ENCODE measurements at places on chromosomes 2 and 18.
A peak's percentile ranks its signal among the peaks of the same experiment; 100 is the strongest.

- no peak for DNase-seq
These were observed 182.5 kb upstream of the HDAC4 start for GRCh38 chr2:239583171-239583878.

GRCh38 chr2:119857742-119858141 is 98.0 kb downstream of the PTPN4 start:
- DNase-seq, result no peak

DNA sequence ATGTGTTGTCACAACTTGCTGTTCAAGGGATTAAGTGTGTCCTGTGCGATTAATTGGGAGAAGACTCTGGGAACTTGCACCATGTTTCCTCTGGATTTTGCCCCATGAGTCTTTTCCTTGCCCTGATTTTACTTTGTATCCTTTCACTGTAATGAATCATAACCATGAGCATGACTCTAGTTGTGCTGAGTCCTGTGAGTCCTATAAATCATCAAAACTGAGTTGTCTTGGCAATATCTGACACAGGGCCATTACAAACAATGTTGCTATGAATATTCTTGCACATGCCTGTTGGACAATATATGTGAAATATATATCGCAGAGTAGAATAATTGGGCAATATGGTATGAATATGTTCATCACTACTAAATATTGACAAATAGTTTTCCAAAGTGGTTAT is 56.5 kb upstream of the COL5A2 start:
- DNase-seq, result no peak

DNA sequence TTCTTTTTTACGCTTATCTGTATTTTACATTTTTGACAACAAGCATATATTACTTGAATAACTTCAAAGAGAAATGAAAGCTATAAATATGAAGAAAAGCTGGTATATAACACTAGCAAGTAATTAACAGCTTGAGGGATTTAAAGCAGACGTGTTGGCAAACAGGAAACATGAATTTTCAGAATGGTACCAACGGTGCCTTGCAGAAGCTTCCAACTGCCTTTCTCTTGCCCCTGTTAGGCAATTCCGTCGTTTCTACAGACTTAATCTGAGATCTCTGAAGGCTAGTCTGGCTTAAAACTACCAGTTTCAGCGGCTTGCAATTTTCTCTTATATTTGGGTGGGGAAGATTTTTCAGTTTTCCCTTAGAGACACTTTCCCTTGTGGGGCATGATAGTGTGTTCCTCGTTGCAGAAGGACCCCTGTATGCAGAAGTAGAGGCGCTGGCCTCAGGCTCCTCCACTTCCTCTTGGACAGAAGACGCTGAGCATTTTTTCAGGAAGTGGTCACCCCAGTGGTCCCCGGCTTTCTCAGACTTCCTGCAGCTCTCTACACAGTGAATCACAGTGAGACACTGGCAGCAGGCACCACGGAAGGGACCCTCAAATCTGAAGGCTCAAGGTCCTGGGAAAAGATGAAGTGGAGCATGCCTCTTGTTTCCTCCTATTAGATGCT is 56.2 kb upstream of the SLC16A14 start:
- no peak for DNase-seq

DNA sequence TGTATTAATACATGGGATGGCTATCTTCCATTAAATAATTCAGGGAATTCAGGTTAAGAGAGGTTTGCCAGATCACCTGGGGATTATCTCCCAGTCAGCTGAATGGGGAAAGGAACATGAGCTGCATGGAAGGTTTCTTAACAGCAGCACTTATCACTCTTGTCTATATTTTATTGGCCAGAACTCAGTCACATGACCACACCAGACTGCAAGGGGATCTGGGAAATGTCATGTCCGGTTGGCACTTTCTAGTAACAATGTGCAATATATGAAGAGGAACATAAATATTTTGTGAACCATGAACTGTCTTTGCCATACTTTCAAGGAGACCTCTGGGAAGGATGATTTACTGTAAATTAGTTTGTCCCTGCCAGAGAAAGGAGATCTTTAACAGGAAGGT is 599.1 kb downstream of the SLC4A3 start:
- no peak for DNase-seq

DNA sequence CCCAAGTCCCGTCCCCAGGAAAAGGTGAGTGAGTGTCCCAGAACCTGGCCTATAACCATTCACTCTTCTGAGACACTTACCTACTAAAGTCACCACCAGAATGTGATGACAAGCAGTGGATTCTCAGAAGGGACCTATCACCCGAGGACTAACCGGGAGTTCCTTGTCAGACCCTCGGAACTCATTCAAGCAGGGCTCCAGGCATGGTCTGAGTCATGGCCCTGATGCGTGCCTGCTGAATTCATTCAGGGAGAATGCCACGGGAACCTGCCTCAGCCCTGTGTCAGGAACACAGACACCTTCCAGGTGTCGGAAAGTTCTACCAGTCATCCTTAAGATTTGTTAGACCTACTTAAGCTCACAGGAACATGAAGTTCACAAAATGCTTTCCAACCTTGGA is 29.8 kb downstream of the ALPK2 start:
- DNase-seq, result no peak

DNA sequence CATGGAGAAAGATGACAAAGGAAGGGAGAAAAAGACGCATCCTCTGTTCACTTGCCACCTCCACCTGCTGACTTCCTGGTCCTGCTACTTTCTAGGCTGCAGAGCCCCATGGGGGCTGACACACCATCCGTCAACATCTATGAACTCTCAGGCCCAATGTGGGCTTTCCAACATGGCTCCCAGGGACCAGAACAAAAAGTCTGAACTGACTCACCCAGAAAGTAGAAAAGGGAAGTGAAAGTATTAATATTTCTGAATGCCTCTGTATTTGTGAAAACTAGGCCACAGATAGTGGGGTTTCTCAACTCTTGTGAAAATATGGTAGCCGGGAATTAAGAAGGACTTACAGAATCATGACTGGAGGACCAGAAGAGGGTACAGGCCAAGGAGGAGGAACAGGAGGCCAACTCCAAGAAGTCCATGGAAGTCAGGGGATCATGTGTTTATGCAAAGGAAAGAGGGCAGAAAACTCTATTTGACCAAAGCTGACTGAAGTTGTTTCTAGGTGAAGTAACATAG is 123.1 kb upstream of the CAB39 start:
- DNase-seq, result peak; percentile 19

DNA sequence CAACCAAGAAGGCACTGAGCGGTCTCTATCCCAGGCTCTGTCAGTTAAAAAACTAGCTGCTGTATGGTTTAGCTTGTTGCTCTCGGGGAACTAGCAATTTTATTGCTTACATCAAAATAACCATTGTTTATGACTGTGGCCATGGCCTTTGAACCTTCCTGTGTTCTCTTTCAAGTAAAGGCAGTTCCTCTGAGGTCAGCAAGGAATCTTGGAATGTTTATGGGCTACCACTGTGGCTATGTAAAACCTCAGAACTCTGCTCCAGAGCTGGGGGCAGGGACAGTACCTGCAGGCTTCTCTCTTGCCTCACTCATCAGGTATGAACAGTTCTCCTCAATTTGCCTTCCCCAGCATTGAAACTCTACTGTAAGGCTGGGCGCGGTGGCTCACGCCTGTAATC is 416.0 kb upstream of the NETO1 start:
- DNase-seq, result no peak

- no peak for DNase-seq
These were observed 366.4 kb downstream of the ZNF521 start for GRCh38 chr18:24985586-24985985.

GRCh38 chr2:1461507-1462390 is 48.5 kb downstream of the TPO start:
- no peak for DNase-seq

DNA sequence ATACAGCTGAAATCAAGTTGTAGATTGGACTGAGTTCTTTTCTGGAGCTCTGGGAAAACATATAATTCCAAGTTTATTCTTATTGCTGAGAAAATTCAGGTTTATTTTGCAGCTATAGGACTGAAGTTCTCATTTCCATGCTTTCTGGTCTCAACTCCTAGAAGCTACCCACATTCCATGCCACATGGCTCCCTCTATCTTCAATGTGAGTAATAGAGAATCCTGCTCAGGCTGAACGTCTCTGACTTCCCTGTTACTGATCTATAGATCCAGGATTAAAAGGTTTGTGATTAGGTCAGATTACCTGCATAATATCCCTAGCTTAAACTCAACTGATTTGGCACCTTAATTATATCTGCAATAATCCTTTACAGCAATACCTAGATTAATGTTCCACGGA is 453.8 kb upstream of the MC4R start:
- no peak for DNase-seq

- DNase-seq, result no peak
These were observed 6.9 kb upstream of the POLR2D start for GRCh38 chr2:127864877-127865276.

GRCh38 chr2:127859712-127860085 is 1.7 kb upstream of the POLR2D start:
- peak; percentile 65 for DNase-seq

DNA sequence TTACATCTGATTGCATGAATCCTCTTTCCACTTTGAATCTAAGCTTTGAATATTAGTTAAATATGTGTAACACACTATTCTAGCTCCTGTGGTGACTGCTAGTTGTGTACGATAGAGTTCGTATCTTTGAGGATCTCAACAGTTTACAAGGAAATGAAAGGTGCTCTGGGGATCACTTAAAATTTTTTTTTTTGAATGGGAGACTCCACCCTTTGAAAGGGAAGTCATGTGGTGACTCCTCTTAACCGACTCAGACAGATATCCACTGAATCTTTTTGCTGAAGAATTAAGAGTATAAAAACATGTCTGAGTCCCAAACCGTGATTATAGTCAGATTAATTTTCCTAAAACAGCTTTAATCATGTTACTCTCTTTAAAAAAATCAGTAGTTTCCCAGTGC is 4.0 kb downstream of the CLIP4 start:
- peak; percentile 18 for DNase-seq

GRCh38 chr2:237044281-237044680 is 41.4 kb upstream of the COPS8 start:
- no peak for DNase-seq

All from CD4-positive, alpha-beta T cell treated with Interleukin-15 for 4 hours (primary cell).